ENCODE measurements at places on chromosomes 7 and 10.
A peak's percentile ranks its signal among the peaks of the same experiment; 100 is the strongest.

DNA sequence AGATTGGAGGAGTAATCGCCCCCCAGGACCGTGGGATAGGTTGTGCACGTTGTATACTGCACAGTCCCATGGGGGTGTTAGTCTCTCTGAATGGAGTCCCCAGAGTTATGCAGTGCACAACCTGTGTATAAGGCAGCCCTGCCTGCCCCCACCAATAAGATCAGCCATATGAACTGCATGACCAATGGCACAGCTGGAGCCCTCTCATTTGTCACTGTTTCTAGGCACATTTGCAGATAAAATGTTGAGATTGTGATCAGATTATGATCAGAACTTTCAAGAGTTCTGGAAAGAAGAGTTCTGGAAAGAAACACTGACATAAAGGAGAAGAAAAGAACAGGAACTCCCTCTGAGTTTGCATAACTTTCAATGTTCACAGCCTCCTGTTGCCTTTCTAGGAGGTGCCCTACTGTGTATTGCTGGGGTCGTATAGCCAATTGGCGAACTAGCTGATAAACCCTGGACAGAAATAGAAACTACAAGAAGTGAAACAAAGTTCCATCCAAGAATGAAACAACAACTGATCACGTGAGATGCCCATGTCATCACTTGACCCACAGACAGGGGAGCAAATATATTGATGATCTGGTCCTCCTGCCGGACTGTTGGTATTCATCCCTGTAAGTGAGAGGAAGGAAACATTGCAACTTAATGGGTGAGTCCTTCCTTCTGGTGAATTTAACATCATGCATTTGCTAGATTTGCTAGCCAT, 49.6 kb upstream of the TOMM7 start:
- no peaks in the 10 kb centered on the region for H3K27me3 ChIP-seq
- no peak overlapping the region for H3K27ac ChIP-seq
- H3K36me3 ChIP-seq = peaks cover 14% of the 10 kb centered on the region
- H3K4me3 ChIP-seq = no peak overlapping the region
- no peaks in the 10 kb centered on the region for H3K4me1 ChIP-seq

GRCh38 chr7:139294951-139295575, 46.1 kb upstream of the FMC1 start:
- H3K4me1 ChIP-seq = no peaks in the 10 kb centered on the region
- DNase-seq = no peak
- H3K27me3 ChIP-seq = no peaks in the 10 kb centered on the region
- H3K27ac ChIP-seq = no peak overlapping the region
- H3K4me3 ChIP-seq = no peak overlapping the region
- peaks cover 6% of the 10 kb centered on the region for H3K36me3 ChIP-seq

GRCh38 chr10:82609845-82610244, 734.9 kb downstream of the NRG3 start:
- no peak overlapping the region for H3K27ac ChIP-seq
- H3K4me1 ChIP-seq = no peaks in the 10 kb centered on the region
- no peak for DNase-seq

DNA sequence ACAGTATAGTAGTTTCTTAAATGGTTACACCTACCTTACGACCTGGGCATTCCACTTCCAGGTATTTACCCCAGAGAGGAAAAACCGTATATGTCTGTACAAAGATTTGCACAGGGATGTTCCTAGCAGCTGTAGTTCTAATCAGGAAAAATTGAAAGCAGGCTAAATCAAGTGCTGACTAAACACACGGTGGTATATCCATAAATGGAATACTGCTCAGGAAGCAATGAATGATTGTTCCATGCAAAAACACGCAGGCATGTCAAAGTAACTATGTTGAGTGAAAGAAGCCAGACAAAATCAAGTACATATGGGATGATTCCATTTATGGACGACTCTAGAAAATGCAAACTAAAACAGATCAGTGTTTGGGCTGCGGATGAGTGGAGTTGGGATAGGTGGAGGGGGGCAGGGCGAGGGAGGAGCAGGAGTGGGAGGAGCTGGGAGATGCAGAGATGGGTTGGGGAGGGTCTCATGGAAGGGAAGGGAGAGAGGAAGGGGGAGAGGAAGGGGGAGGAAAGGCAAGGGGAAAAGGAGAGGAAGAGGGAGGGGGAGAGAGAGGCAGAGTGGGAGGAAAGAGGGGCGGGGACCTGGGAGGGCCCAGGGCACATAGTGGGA, 484 bp upstream of the MSRB2 start:
- peaks cover 33% of the 10 kb centered on the region for H3K4me1 ChIP-seq
- peak overlapping the region; percentile 17 for H3K27ac ChIP-seq
- H3K36me3 ChIP-seq = no peaks in the 10 kb centered on the region

DNA sequence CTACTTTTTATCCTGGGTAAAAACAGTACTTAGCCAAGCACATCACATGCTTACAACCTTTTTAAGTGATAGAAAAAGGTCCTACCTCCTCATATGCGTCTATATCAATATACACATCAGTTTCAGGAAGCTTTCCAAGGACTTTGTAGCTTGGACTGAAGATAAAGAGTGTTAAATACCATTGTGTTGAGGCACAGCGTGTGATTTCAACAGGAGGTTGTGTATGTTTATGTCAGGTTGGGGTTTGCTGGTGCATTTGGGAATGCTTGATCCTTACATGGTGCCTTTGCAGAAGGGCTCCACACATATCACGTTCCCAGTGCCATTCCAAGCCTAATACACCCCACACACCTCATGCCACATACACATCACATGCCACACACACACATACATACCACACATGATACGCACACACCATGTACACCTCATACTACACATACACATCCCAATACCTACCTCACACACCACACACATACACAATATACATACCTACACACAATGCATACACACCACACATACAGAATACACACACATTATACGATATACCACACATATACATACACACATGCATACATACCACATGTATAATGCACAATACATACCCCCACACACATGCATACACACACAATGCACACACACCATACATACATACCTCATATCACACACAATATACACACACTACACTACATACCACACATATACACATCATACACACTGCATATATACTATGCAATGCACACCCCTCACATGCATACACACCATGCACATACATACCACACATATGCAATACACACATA, 33.1 kb downstream of the PSMC2 start:
- H3K27me3 ChIP-seq = peaks cover 5% of the 10 kb centered on the region
- H3K27ac ChIP-seq = no peak overlapping the region
- H3K4me3 ChIP-seq = no peak overlapping the region
- no peaks in the 10 kb centered on the region for H3K36me3 ChIP-seq

GRCh38 chr7:155251831-155252230, 45.8 kb upstream of the INSIG1 start:
- peaks cover 8% of the 10 kb centered on the region for H3K27me3 ChIP-seq
- no peak for DNase-seq
- no peak overlapping the region for H3K27ac ChIP-seq
- no peak overlapping the region for H3K4me3 ChIP-seq
- no peaks in the 10 kb centered on the region for H3K36me3 ChIP-seq

Measured in activated CD4-positive, alpha-beta T cell treated with anti-CD3 and anti-CD28 coated beads for 36 hours (primary cell).